Right renal cortex interstitium (tissue), 3 donors: ENCODE measurements at places on chromosomes 16 and 17.

GRCh38 chr16:30065102-30065942, at the start of gene ALDOA:
Gene ALDOA, plus strand, starts transcription at chr16:30065760. Its CDS starts 1,138 bp downstream, at chr16:30066898.
- DNase-seq, result peak; percentile 90

GRCh38 chr16:9027070-9027799, 63.5 kb upstream of the USP7 start:
- no peak for DNase-seq

- DNase-seq, result no peak
These were observed at the start of gene NATD1 for GRCh38 chr17:21252796-21253645. Gene NATD1, minus strand, starts transcription at chr17:21253410. Its CDS starts 146 bp downstream, at chr17:21253264.

GRCh38 chr16:83624429-83625120, 183.2 kb upstream of the HSBP1 start:
- DNase-seq, result no peak

DNA sequence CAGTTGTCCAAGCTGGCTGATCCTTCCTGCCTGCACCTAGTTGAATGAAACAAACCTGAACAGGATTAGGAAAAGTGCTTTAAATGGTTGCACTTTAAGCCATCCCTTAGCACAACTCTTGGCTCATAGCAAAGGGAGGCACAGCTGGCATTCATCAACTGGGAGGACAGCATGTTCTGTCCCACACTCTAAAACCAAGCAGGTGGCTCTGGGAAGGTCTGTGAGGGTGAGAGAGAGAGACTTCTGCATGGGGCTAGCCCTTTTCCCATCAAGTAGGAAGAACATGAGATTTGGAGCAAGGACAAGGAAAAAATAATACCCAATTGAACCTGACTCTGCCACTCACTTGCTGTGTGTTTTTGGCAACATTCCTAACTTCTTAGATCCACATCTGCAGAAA, 140.9 kb upstream of the CCL2 start:
- DNase-seq, result no peak

- no peak for DNase-seq
These were observed 63.9 kb downstream of the NXN start for GRCh38 chr17:915538-916201.

GRCh38 chr17:4522661-4523060, 24.0 kb downstream of the SPNS2 start:
- DNase-seq, result no peak

- DNase-seq, result no peak
These were observed 29.4 kb downstream of the TANC2 start for GRCh38 chr17:62995377-62995885.

- no peak for DNase-seq
These were observed 75.2 kb upstream of the TRAP1 start for GRCh38 chr16:3792472-3793012.

DNA sequence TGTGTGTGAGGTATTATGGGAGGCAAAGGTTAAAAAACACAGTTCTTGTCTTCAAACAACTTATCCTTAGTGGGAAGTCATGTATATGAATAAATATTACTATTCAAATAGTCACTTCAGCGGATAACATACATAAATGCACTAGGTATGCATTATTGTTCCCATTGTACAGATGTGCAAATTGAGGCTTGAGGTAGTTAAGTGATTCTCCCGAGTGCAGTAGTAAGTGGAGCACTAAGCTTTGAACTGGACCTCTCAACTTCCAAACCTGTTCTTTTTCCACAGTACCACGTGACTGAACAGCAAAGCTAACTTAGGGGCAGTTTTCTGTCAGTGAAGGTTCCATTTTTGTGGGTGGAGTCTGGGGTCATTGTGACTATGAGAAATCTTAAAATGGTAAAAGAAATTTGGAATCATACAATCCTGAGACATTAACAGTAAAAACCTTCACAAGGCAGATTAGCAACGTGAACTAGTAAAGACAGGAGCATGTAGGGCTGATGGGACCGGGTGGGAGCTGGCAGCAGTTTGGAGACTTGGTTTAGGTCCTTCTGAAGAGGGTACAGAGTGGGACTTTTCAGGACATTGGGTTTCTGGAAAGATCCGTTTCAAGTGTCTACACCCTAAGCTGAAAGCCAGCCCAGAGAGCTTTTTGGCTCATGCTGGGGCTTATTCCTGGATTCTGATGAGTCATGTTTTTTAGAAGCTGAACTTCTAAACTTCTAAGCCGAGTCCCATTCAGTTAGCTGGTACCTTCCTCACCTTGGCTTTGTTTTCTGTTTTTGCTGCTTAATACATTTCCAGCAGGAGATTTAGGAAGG, 204.9 kb downstream of the PRKCA start:
- DNase-seq, result no peak

GRCh38 chr16:53944025-53944424, 240.1 kb downstream of the FTO start:
- no peak for DNase-seq

DNA sequence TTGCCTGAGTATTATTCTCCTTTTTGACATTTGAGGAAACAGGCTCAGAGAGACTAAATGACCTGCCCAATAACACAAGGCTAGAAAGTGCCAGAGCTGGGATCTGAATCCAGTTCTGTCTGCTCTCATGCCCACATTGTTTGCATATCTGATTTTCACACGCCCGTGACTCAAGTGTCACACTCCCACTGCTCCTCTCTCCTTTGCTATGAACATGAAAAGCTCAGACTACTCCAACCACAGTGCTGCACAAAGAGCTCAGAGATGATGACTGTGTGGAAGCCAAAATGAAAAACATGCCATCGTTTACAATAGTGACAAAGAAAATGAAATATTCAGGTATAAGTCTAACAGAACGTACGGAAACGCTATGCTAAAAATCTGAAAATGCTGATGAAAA, 107.9 kb downstream of the SMG6 start:
- DNase-seq, result no peak

DNA sequence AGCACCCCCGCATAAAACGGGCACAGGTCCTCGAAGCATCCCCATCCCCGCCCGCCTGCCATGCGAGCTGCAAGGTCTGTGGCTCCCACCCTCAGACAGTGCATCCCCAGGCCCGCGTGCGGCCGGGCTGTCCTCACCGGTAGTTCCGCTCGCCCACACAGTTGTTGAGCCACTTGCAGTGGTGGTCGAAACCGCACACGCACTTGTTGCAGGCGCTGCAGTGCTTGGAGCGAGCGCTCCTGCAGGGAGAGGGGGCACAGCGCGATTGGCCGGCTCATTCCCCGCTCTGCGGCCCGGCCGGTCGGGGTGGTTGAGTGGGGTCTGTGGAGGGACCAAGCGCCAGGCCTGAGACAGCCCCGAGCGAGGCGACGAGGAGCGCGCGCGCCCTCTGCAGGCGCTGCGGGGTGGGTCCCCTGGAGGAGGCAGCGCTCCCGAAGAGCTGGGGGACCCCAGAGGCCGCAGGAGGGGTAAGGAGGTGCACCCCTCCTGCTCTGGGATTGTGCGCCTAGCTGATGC, 6.0 kb upstream of the TPPP3 start:
- DNase-seq, result no peak

- DNase-seq, result no peak
These were observed 41.3 kb upstream of the ACSF3 start for GRCh38 chr16:89052191-89052889.

GRCh38 chr16:4200000-4200780, 41.7 kb downstream of the SRL start:
- no peak for DNase-seq

DNA sequence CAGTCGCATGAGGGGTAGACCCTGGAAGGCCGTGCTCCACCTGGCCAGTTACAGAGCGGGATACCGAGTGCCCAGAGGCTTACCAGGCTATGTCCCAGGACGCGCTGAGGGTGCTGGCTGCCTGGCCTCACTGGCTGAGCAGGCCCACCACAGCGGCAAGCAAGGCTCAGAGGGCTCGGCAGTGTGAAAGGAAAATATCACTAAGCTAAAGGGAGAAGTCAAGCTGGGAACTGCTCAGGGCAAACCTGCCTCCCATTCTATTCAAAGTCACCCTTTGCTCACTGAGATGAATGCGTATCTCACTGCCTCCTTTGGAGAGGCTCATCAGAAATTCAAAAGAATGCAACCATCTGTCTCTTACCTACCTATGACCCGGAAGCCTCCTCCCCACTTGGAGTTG, 37.4 kb downstream of the CCDC57 start:
- DNase-seq, result no peak

GRCh38 chr17:57670769-57671569, 74.1 kb downstream of the CCDC182 start:
- DNase-seq, result no peak

DNA sequence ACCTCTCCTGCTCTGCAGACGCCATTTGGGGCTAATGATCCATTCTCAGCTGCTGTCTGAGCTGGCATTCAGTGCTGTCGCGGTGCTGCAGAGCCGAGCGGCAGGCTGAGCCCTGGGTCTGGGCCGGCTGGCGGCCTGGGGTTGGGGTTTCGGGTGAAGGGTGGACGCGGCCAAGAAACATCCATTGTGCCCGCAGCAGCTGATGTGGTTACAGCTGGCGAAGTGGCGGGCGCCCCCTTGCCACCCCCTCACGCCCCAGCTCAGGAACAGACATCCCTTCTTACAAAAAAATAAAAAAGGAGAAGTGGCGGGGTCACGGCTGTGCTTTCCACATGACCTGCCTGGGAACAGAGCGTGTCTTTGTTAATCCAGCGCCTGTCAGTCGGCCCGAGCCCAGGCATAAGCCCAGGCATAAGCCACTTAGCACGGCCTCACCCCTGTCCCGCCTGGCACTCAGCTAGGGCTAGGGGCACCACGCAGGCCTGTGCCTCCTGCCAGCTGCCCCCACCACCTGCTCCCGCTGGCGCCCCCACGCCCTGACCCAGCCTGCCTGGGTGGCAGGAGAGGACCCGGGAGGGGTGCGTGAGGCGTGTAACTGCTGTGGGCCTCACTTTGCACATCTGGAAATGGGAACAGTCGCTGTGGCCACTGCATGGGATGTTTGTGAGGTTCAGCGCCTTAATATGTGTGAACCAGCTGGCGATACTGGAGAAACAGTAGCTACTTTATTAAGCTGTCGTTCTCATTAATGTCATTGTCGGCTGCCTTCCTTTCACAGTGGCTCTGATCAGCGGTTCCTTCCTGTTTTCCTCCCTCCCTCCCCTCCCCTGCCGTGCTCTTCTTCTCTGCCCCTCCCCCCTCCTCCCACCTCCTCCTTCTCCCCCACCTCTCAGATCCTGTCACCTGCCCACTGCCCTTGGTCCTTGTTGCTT, 197.7 kb upstream of the CIBAR2 start:
- no peak for DNase-seq
